Naive thymus-derived CD8-positive, alpha-beta T cell (primary cell): ENCODE measurements at places on chromosomes 2 and 18.

GRCh38 chr2:70851704-70852103, 16.1 kb upstream of the CD207 start:
- peak; percentile 29 for DNase-seq

GRCh38 chr2:226217191-226217590, 582.4 kb downstream of the IRS1 start:
- no peak for DNase-seq

DNA sequence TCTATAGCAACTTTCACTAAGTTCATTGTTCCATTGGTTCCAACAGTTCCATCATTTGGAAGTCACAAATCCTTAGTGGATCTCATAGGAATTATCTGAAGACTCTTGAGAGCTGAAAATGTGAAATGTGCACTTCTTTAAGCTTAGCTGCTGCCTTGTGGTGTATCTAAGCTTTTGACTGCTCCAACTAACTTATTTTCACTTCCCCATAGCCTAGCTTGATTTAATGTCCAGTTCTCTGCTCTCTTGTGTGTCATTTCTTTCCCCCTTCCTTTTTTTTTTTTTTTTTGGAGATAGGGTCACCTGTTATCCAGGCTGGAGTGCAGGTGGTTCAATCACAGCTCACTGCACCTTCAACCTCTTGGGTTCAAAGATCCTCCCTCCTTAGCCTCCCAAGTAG, 34.9 kb upstream of the CD302 start:
- DNase-seq, result no peak

DNA sequence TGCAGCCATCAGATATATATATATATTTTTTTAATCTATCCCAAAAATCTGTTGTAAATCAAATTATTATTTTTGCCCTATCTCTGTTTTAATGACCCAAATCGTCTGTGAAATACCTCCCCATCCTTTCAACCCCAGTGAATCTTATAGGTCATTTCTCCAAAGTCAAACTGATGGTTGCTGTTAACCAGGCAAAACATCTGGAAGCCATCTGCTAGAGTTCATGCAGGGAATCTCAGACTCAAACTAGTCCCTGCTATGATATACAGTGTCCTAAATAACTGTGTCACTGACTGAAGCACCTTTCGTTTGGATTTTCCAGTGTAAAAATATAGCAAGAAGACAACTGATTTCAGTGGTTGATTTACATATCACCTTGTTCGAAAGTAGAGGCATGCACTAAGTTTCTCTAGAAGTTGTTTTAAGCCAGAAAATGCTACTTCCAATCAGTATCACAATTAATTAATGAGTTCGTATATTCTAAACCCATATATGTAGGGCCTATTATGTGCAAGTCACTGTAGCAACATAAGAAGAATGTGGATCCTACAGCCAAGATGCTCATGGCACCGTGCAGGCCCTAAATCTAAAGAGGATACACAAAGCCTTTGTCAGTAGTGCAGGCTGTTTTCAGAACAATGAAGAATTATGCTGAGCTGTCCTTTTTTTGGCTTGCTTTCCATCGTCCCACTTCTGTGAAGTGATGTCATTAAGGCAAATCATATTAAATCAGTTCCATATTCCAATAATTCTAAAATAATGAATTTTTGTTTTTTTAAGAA, 566.0 kb downstream of the STK39 start:
- DNase-seq, result no peak

DNA sequence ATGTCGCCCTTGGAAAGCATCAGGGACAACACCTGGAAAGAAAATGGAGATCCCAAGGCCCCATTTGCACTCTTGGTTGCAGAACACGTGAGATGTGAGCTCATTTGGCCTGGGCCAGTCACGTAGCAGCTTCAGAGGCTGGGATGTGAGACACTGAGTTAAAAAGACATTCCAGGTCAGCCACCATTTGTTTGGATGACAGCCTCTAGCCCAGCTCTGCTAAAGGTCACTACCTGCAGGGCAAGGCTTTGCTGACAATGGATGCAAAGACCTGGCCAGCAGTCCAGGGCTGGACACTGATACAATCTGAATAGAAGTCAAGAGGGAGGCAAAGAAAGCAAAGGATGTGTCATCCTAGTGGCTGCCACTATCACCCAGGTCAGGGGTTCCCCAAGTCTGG, 83.9 kb upstream of the LRPPRC start:
- DNase-seq, result no peak

DNA sequence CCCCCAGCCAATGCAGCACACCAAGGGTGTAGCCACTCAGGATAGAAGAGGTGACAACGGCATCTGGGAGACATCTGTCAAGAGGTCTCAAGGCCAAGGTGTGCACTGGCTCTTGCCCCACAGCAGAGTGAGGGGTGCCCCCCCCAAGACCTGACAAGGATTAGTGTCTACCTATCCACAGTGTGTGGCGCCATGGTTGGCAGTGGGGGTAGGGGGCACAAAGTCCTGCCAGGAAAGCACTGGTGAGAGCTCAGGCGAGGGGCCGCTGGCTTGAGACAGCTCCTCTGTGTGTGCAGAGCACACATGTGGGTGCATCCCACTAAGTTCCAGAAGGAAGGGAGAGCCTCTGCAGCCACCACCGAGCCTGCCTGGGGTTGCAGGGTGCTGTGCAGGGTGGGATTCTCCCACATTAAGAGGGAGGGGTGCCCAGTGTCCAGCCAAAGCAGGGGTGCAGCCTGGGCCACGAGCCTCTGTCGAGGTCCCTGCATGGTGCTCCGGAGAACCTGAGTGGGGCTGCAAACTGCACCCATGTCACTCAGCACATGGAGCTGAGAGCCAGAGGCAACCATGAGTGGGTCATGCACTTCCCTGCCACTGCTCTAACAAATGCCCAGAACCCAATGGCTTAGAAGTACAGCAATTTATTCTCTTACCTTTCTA, 311.2 kb upstream of the HDAC4 start:
- no peak for DNase-seq

- no peak for DNase-seq
Observed at GRCh38 chr2:10877651-10878111, 34.1 kb upstream of the KCNF1 start.

- no peak for DNase-seq
Observed at GRCh38 chr2:38835990-38836389, 39.7 kb downstream of the DHX57 start.

- DNase-seq, result no peak
Observed at GRCh38 chr2:105770149-105770548, 25.4 kb downstream of the NCK2 start.

- DNase-seq, result no peak
Observed at GRCh38 chr2:33680644-33681363, 81.7 kb upstream of the FAM98A start.
